Activated naive CD8-positive, alpha-beta T cell treated with anti-CD3 and anti-CD28 coated beads for 36 hours (primary cell): ENCODE measurements at places on chromosomes 11 and 22. TPM values are rescaled to one million over a fixed set of nuclear protein-coding genes. Genes with fewer than 3 reads are reported as not detected.

MFNG gene
- 193 TPM for total RNA-seq

TSSK2 gene
- total RNA-seq: not detected

SCGB1A1 gene
- not detected for total RNA-seq

SOX10 gene
- not detected for total RNA-seq

TMEM9B gene
- total RNA-seq: 22.3 TPM

MMP12 gene
- total RNA-seq: not detected

B3GAT1 gene
- total RNA-seq: 0.04 TPM

OR5T1 gene
- total RNA-seq: not detected

CRYBA4 gene
- total RNA-seq: not detected

ENDOD1 gene
- 21.5 TPM for total RNA-seq

- no peak for DNase-seq
Observed at GRCh38 chr11:119371778-119372182, 9.7 kb downstream of the USP2 start.

DNA sequence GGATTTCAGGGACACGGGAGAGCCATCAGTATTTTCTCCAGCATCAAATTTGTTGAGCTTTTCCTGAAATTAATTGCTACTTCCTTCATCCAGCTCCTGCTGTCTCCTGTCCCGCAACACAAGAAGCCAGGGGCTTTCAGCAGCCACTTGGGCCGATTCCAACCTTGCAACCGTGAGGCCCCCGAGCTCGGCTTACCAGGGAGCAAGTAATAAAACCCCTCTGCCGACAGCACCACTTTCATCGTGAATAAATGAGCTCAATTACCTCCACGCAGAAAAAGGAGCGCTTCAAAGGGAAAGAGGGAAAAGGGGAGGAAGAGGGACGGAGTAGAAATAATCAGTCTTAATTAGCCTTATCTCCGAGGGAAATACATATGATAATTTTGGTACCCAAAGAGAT, 76.6 kb downstream of the CELSR1 start:
- no peak for DNase-seq

DNA sequence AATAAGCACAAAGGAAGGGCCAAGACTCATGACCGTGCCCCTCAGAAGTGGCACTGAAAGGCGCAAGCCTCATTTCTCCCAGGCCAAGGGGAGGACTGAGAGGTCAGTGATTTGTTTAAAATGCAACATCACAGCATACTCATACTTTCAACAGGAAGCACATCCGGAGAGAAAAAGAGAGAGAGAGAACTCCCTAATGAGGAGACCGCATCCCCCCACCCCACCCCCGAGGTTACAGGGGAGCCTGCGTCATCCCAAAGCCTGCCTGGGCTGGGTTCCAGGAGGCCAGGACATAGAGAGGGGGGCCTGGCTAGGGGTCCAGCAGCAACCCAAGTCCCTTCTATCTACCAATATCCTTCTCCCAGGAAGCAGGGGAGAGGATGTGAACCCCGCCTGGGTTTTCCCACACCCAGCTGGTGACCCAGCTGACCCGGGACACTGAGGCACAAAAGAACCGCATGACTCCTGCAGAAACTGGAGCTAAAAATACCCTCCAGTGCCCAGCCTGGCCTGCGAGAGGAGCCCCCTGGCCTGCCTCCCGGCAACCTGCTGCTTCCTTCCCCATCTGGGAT, 3.8 kb downstream of the CSNK1E start:
- DNase-seq: no peak

DNA sequence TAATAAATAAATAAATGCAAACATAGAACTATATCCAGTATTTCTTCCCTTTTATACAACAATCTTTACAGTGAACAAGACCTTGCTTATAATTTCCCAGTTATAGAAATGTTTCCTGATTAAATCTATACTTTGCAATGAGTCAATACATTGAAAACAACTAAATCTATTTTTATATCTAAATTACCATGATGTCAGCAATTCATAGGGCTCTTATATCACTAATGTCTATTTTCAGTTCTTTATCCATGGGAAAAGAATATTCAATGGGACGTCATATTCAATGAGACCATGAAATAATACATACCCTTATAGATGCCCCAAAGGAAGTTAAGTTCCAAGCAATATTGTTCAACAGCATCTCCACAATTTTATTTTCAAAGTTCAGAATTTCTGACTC, 359.9 kb downstream of the CASP12 start:
- no peak for DNase-seq

DNA sequence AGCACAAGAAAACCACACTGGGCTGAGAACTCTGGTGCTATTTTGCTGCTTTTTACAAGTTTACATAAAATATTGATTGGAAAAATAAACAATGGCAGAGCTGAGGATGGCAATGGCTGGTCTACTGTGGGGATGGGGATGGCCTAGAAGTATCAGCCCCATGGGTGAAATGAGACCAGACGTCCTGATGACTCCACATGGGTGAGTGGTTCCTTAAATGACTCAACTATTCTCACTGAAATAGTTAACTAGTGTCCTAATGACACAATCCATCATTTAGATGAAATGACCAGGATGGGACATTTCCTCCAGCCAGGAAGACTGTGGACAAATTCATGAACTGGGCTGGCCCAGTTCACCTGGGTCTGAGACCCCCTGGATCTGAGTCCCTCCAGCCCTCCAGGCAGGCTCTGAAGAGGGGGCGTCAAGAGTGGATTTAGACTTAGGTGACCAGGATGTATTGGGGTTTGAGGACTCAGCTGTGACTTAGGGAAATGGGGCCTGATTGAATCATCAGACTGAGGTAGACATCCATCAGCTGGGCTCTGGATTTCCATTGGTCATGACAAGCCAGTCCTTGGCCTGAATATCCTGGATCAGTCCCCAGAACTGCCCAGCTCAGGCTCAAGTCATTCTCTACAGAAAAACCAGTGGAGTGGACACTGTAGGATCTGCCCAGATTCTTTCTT, 98.2 kb upstream of the IGLL5 start:
- DNase-seq: no peak

DNA sequence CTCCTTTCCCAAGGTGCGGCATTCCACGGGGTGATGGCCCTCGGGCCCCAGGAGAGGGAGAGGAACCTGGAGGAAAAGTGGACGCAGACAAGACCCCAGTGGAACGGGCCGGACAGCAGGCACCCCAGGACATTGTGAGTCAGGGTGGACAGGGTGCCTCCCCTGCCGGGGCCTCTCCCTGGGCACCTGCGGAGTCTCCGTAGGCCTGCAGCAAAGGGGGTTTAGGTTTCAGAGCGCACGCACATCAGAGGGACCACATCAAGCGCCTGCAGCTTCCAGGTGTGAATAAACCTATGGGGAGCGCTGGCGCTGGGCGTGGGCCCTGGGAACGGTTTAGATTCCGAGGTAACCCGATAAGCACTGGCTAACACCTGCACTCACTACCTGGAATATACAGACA, 22.7 kb upstream of the FGF19 start:
- DNase-seq: no peak

DNA sequence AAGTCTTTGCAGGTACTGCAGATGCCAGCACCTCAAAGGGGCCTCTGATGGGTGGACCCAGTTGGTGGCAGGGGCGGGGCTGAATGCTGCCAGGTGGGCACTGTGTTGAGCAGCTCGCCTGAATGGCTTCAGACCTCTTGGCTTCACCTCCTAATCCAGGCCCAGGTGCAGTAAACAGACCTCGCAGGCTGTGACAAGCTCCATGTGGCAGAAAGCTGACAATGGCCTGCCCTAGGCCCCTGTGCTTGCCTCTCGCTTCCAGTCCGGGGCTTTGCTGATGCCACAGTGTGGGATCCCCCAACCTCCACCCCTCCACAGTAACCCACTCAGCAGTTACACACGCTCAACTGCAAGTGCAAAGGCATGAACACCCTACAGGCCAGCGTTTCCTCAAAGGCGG, 9.4 kb downstream of the IGLL1 start:
- DNase-seq: no peak

DNA sequence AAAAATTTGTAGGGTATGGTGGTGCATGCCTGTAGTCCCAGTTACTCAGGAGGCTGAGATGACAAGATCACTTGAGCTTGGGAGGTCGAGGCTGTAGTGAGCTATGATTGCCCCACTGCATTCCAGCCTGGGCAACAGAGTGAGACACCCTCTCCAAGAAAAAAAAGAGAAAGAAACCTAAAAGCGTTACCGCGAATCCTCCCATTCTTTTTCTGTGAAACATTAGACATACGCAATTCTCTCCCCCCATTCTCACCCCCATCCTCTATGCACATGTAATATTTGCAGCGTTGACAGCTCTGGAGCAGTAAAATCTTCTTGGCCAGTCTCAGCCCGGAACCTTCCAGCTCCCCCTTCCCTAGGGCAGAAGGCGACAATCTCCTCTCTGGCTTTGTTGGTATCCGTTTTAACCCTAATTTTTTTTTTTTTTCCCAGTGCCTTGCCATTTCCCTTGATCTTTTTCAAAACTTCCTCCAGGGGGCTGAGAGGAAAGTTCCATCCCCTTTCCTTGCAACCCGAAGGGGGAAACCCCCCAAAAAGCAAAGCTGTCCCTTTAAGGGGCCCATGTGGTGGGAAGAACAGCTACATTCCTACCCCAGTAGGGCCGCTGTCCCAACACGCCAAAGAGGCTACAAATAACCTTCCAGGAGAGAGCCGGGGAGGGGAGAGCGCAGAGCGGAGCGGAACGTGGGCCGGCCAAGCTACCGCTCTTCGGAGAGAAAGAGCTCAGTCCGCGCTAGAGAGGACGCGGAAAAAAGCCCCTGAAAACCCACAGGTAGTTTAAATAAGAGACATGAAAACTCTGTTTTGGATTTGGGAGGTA, 1.9 kb downstream of the LRP4 start:
- DNase-seq: peak; percentile 27

DNA sequence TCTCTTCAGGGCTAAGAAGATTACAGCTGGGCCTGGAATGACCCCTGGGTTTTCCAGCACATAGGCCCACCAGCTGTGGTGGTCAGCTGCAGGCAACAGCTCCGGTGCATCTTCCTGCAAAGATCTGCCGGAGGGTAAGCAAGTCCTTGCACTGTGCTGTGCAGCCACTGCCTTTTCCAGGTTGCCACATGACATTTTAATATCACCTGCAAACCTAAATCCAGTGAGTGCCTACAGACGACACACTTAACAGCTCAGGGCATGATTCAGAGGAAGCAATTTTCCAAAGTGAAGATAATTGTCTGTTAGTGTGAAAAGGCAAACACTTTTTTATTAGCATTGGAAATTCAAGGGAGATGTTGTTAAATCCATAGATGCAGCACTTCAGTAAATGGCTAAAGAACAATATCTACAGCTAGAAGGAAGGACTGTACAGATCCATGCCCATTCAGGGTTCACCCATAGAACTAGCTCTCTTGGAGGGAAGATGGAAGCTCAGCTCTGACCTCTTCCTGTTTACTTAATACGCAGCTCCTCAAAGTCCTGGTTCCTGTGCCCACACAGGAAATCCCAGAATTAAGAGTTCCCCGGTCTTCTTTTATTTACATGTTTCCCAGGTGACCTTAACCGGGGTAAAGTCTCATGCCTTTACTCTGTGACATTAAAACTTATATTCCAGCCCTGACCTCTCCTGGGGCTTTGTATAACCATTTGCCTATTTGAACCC, 13.3 kb upstream of the NRIP3 start:
- DNase-seq: no peak

GRCh38 chr11:78277314-78277994, 88.7 kb downstream of the USP35 start:
- no peak for DNase-seq

- no peak for DNase-seq
Observed at GRCh38 chr22:25964961-25965730, 204.1 kb upstream of the SEZ6L start.

GRCh38 chr11:60485987-60486386, 6.6 kb upstream of the MS4A12 start:
- DNase-seq: no peak

- DNase-seq: no peak
Observed at GRCh38 chr11:18374956-18375355, 19.4 kb upstream of the LDHA start.

DNA sequence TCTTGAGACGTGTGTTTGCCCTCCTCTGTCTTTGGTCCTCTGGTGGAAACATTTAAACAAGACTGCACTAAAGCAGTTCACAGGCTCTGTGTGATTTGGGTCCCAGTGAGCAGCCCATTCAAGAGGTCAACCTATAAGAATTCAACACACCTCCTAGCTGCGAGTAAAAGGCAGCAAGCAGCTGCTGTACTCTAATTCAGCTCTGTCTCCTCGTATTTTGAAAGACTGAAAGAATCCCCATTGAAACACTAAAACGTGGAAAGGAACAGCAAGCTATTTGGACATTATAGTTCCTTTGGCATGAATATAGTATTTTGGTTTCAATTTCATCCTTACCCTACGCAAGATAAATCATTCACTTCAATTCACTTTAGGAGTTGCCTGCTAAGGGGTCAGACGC, 1046.7 kb downstream of the DLG2 start:
- no peak for DNase-seq
